ENCODE measurements at places on chromosomes 5 and 9.

DNA sequence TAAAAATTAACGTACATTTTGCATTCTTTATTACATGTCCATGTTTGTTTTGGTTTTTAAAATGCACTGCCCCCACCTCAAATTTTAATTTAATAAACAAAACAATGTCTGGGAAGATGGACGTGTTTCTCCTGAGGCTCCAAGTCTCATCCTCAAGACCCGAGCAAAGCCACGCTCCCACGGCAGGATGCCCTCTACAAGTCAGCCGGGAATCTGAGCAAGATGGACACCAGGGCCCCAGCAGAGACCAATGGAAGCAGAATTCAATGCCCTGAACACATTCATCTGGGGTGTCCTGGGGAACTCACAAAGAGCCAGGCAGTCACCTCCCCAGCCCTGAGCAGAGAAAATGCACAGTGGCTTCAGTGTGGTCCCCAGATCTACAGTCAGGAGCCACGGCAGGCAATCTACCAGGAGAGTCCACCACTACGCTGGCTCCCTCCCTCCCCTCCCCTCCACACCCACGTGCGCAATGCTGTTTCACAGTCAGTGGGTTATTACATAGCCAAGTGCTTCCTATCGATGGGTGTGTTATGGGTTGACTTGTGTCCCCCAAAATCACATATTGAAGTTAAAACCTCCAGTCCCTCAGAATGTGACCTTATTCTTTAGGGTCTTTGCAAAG lies 129.8 kb downstream of the ROR2 start:
- no peak for DNase-seq

GRCh38 chr5:135706474-135706873 lies 127.7 kb upstream of the CXCL14 start:
- DNase-seq = no peak

GRCh38 chr5:134594797-134595457 lies 37.7 kb downstream of the SAR1B start:
- no peak for DNase-seq

GRCh38 chr9:113567361-113568080 lies 104.0 kb downstream of the RGS3 start:
- DNase-seq = no peak

GRCh38 chr5:167709625-167710024 lies 581.8 kb upstream of the WWC1 start:
- DNase-seq = no peak

- no peak for DNase-seq
These were observed 59.2 kb downstream of the CDH18 start for GRCh38 chr5:19928562-19929421.

GRCh38 chr5:103461243-103461642 lies 101.3 kb downstream of the NUDT12 start:
- no peak for DNase-seq

DNA sequence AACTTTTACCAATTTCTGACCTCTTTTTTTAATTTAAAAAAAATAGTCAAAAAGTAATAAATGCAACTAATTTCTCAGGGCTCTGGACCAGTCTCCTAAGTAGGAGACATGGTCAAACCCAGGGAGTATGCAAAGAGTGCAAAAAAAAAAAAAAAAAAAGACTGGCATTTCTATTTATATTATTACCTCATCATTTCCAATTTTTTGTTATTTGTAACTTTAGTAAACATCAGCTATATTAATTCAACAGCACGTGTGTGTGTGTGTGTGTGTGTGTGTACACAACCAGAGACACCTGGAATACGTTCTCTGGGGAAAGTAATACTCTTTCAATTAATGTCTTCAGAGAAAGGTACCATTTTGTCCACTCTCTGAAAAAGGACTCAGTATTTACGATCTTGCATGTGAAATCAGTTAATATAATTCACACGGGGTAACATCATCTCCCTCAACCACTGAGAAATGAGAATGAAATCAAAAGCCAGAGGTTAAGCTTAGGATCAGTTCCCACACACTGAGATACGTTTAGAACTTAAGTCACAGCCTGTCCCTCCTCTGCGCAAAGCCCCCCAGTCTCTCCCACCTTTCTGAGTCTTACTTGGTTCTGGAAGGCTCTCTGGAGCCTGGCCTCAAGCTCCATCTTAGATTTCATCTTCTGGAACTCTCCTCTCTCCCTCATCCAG lies 21.9 kb downstream of the ZNF608 start:
- DNase-seq = no peak

DNA sequence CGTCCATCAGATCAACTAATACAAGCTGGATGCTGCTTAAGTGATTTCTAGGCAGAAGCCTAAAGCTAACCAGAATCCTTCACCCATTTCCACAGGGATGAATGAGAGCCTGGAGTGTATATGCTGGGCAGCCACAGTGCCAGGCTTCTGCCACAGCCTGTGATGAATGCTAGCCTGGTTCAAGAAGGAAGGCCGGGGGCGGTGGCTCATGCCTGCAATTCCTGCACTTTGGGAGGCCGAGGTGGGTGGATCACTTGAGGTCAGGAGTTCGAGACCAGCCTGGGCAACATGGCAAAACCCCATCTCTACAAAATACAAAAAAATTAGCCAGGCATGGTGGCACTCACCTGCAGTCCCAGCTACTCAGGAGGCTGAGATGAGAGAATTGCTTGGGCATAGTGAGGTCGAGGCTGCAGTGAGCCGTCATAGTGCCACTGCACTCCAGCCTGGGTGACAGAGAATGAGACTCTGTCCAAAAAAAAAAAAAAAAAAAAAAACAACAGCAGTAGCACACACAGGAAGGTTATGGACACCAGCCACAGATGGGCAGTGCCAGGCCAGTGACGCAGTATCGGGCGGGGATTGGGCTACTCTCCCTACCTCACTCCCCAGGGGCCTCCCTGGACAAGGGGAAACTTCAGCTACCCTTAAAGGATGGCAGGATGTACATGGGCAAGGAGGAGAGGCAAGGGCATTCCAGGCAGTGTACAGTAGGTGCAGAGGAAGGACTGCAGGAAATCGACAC lies 23.1 kb upstream of the HMCN2 start:
- no peak for DNase-seq

GRCh38 chr9:137160054-137160425 lies 9.8 kb downstream of the LRRC26 start:
- DNase-seq = no peak

DNA sequence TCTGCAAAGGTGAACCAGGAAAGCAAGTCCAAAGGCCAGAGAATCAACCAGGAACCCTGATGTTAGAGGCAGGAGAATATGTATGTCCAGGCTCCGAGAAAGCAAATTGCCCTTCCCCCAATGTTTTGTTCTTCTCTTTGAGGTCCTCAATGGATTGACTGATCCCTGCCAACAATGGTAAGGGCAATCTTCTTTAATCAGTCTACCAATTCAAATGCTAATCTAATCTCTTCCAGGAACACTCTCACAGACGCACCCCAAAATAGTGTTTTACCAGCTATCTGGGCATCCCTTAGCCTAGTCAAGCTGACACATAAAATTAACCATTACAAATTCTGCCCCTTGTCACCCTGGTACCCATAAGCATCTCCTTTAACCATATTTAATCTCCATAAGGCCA lies 398.0 kb downstream of the RAB3C start:
- no peak for DNase-seq

DNA sequence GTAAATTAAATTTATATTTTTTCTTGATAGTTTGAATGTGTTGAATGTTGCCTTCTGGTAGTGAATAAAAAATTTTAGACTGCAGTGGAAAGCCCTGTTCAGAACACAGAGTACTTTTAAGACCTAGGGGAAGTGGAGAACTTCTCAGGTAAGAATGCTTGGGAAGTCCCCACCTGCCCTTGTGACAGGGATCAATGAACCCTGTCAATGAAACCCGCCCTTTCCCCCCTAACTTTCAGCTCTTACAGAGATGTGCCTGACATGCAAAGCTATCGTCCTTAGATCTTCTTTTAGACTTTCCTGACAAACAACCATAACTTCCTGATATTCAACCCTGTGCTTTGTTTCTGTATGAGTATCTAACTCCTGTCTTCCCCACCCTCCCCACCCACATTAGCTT lies 562.7 kb downstream of the TLE4 start:
- peak; percentile 61 for DNase-seq

DNA sequence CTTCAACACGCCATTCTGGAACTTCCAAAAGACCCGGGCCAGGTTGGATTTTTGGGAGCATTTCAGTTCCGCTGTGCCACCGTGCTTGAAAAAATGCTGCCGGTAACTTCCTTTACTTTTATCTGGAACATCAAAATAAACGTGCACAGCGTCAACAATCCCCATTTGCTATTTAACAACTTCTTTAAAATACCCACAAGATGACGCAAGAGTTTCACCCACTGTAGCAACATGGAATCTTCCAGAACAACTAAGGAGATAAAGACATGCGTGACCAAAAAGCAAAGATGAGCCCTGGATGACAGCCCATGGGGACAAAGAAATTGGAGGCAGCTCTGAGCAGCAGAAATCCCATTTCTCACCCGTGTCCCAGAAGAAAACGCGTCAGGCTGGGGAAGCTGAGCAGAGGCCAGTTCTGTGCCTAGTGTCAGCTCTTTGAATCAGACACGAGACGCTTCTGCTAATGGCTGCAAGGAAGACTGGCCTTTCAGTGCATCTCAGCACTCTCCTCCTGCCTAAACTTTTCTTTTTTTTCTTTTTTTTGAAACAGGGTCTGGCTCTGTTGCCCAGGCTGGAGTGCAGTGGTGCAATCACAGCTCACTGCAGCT lies 61.3 kb downstream of the SECISBP2 start:
- no peak for DNase-seq

DNA sequence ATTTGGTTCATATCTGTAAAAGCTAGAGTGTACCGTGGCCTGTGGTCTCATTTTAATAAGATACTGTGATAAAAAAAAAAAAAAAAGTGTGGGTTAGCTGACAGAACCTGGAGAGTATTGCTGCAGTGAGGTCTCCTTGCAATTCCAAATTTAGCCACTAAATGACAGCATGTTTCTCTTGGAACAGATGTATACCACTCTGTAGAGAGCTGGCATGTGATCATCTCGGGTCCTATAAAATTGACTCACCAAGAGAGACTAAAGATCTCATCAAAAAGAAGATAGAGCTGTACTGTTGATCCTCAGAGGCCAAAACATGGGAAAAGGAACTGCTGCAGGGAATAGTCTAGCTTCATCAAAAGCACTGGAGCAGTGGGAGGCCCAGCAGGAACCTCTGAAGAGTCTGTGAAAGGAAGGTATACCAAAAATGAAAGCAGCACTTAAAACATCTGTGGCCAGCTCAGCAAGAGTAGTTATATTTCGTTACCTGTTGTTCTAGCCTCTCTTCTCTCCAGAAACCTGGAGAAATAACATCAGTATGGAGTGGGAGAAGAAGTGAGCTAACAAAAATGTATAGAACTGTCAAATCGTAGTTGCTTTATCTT lies 826.8 kb downstream of the EFNA5 start:
- DNase-seq = no peak

DNA sequence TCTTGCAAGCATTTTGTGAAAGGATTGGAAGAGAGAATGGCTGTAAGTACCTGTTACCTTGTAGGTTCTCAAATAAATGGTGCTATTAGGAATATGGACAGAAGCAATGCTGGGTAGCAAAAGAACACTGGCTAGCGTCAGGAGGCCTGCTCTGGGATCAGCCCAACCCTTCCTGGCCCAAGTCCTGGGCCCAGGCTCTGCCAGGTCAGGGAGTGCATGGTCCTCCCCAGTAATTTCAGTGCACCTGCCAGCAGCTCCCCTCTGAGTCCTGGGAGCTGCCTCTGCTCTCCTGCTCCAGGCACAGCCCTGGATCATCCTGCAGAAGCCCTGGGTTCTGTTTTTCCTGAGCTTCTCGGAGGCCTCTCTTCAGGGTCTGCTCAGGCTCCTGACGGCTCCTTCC lies 89.5 kb upstream of the ARAP3 start:
- DNase-seq = no peak

- no peak for DNase-seq
These were observed 138.7 kb downstream of the GABBR2 start for GRCh38 chr9:98570055-98570454.

DNA sequence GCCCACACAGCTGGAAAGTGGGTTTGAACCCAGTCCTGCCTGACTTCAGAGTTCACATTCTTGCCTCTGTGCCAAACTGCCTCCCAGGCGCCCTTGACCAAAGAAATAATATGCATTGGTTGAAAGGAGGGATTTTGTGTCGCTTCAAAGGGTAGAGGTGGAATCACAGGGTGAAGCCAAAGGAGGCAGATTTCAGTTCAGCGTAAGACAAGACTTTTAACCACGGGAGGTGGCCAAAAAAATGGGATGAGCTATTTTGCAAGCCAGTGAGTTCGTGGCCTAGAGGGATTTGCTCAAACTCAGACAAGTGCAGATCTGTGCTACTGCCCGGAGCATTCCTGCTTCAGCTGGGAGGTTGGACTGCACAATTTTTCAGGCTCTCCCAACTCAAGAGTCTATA lies 57.6 kb upstream of the RANBP3L start:
- no peak for DNase-seq

- DNase-seq = no peak
These were observed 7.4 kb downstream of the NR2F1-AS1 start for GRCh38 chr5:93573354-93574351.

DNA sequence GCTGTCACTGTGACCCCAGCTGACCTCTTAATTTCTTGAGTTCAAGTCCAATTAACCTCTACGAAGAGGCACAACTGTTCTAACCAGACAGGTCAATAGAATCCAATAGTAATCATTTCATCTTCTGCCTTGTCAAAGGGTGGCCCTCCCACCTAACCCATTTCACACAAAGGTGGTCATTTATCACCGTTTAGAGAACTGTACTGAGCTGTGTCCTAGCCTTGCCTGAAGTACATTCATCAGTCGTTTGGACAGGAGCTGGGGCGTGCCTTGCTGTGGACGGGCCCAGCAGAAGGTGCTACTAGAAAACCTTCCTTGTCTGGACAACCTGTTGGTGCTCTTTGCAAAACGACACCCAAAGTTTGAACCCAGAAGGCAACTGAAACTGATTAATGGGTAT lies 605.4 kb downstream of the ISL1 start:
- no peak for DNase-seq

- no peak for DNase-seq
These were observed 140.1 kb upstream of the GRIA1 start for GRCh38 chr5:153350175-153350883.

DNA sequence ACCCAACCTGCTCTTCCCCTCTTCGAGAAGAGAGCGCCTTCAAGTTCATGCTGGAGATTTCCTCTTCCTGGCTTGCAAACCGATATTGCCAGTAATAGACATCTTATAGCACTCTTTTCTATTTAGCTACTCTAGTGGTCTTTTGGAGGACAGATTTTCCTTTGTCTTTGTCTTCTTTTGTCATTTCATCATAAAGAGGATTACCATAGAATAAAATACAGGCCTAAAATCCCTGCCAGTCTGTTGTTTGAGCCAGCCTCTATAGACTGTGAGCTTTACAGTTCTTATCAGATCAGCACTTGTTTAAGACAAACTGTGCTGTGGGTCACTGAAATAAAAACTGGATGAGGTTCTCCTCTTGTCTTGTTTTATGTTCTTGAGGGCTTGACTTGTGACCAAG lies 802.8 kb downstream of the NR2F1-AS1 start:
- no peak for DNase-seq

- DNase-seq = no peak
These were observed 18.5 kb upstream of the GNE start for GRCh38 chr9:36276781-36277181.

GRCh38 chr9:89366711-89367110 lies 48.4 kb downstream of the SECISBP2 start:
- no peak for DNase-seq

Data from CD4-positive, alpha-beta T cell treated with Interferon alpha-2 for 1 hour (primary cell).